ENCODE measurements at places on chromosomes 4 and X.

- no peak for DNase-seq
Observed at GRCh38 chr4:101655005-101655404, 135.5 kb upstream of the BANK1 start.

DNA sequence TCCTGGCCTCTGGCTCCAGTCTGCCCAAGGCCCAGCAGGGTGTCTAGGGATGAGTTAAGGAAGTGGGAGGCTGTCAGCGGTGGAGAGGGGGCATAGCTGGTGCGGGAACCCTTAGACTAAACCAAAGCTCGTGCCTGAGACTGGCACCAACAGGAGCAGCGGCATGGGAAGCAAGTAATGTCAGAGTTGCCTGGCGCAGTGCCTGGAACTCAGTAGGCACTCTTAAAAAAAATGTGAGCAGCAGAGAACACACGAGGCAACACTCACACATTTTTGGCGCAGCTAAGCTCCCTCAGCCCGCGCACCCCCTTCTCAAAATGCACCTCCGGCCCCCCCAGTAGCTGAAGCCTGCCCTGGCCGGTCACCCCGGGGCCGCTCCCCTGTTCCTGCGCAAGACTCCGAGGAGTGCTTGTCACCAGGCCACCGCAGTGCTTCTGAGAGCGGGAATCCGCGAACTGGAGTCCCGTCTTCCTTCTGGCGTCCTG, 583 bp downstream of the GABRE start:
- DNase-seq: no peak

DNA sequence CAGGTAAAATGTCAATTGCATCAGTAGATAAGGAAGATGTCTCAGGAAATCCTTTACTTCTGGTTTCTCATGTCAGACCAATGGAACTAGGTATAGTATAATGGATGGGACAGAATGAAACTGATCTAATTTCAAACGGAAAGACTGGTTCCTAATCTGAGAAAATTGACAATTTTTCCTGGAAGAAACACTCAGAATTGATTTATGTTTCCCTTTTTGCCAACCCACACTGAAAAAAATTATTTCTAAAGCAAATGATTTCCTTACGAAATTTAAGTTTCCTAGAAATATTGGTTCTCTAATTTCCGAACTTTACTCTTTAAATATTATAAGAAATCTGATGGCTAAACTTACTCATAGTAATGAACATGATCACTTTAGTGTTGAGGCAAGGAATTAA, 19.1 kb downstream of the PPAT start:
- no peak for DNase-seq

GRCh38 chr4:81792521-81792920, 320.8 kb upstream of the RASGEF1B start:
- no peak for DNase-seq
